Stimulated activated CD4-positive, alpha-beta T cell treated with anti-CD3 and anti-CD28 coated beads, Interleukin-15, amount 100 ng/mL, for 1 hour (primary cell): ENCODE measurements at places on chromosomes 3 and 15.
A peak's percentile ranks its signal among the peaks of the same experiment; 100 is the strongest.

GRCh38 chr3:155629056-155629455 is 115.8 kb downstream of the PLCH1 start:
- no peak for DNase-seq

DNA sequence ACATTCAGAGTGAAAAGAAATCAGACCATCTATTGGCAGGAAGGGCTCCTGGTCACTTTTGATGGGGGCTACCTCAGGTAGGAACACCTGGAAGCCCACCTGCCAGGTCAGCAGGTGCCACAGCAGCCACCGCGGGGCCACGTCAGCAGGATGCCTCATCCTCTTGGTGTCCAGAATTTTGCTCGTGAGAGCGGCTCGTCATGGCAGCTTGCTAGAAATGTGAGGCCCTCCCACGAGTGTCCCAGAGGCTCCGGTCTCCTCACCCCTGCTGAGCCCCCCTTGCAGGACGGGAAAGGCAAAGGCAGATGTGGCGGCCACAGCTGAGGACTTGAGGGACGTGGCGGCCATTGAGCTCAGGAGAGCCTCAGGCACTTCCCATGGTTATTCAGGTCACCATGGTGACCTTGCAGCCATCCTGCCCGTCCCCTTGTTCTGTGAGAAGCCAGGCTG is 129.4 kb downstream of the LRRK1 start:
- no peak for DNase-seq

DNA sequence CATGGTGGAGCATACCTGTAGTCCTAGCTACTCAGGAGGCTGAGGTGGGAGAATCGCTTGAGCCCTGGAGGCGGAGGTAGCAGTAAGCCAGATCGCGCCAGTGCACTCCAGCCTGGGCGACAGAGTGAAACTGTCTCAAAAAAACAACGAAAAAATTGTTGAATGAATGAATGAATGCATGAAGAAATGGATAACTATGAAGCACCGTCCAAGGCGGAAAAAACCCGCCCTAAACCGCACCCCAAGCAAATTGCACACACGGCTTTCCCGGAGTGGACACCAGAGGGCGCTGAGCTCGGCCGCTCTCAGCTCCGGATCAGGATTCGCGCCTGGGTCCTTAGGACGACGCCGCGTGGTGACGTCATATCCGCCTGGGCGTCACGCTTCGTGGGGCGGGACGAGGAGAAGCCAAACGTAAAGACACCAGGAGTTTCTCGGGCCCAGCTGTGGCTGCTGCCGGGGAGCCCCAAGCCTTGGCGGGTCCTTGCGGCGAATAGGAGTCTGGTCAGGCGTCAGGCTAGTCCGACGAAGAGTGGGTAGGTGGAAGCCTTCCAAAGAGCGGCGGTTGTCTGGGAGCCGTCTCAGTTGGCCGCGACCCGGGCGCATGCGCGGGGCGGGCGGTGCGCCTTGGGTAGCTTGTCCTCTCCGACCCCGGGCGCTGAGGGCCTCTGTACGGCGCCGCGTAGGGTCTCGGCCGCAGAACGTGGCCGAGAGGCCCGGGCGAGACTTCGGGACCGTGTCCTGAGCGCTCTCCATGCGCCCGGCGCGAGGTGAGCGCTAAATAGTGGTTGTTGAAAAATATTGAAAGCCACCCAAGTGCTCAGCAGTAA is at the start of the genes HTD2 and RPP14:
Gene HTD2, plus strand, starts transcription at position 639 of the 830 bp plus-strand sequence. CDS start 11,094 bp downstream, outside the sequence.
Gene RPP14, plus strand, starts transcription at position 364 of the 830 bp plus-strand sequence. CDS start 4,085 bp downstream, outside the sequence.
- DNase-seq: peak; percentile 98

- DNase-seq: no peak
Observed at GRCh38 chr3:149751551-149751950, 738 bp downstream of the COMMD2 start.

GRCh38 chr3:13372126-13372525 is 48.0 kb downstream of the NUP210 start:
- no peak for DNase-seq

- DNase-seq: no peak
Observed at GRCh38 chr15:50100486-50100885, 18.5 kb downstream of the ATP8B4 start.

- no peak for DNase-seq
Observed at GRCh38 chr3:120708408-120708807, 26.4 kb upstream of the HGD start.

DNA sequence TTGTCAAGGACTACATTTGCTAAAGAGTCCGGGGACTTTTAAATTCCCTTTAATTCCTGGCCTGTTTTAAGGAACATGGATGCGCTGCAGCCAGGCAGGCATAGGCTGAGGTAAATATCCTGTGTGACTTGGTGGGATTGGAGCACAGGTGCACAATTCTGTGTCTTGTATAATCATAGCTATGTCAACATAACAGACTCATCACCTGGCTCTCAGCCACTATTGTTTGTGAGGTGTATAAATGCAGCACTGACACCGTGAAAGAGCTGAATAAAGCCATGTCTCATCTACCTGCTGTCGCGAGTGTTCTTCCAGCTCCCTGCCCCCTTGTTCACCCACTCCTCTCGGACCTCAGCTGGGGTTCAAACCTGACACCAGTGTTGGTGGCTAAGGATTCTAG is 109.7 kb downstream of the MFSD1 start:
- DNase-seq: no peak

GRCh38 chr3:197151580-197151979 is 122.0 kb upstream of the MELTF start:
- no peak for DNase-seq

GRCh38 chr3:17936736-17937480 is 194.5 kb upstream of the TBC1D5 start:
- no peak for DNase-seq

DNA sequence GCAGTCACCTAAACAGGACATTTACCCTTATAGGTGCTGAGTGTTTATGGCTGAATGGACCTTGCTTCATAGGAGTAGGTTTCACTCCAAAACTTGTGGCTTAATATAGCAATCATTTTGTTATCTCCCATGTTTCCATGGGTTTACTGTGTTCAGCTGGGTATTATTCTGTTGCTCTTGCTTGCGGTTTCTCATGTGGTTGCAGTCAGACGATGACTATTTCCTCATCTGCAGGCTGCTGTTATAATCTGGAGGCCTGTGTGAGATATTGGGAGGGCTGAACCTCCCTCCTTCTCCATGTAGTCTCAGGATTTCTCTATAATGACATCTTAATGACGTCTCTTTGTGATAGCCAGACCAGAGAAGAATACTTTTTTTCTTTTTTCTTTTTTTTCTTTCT is 98.1 kb downstream of the ZPLD1 start:
- no peak for DNase-seq

GRCh38 chr3:109137761-109138160 is 1.2 kb downstream of the C3orf85 start:
- DNase-seq: no peak

- no peak for DNase-seq
Observed at GRCh38 chr3:79418855-79419621, 348.8 kb downstream of the ROBO1 start.

DNA sequence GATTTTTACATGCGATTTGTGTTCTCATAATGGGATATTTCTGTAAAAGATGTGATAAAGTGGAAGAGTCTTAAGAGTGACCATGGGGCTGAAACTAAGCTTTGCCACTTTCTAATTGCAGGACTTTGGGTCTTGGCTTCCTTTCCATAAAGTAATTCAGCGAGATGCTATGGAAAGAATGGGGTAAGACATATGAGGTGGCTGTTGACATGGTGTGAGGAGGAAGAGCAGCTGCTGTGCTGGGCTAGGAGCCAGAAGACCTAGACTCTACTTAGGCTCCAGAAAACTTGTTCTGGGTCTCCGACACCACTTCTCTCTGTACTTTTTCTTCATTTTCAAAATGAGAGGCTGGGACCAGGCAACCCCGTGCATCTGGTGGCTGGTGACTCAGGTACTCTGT is 654.5 kb upstream of the CFAP20DC start:
- DNase-seq: no peak

- no peak for DNase-seq
Observed at GRCh38 chr15:69958496-69959084, 139.1 kb downstream of the TLE3 start.

- DNase-seq: peak; percentile 68
Observed at GRCh38 chr15:78108300-78109084, 16.1 kb downstream of the SH2D7 start.

DNA sequence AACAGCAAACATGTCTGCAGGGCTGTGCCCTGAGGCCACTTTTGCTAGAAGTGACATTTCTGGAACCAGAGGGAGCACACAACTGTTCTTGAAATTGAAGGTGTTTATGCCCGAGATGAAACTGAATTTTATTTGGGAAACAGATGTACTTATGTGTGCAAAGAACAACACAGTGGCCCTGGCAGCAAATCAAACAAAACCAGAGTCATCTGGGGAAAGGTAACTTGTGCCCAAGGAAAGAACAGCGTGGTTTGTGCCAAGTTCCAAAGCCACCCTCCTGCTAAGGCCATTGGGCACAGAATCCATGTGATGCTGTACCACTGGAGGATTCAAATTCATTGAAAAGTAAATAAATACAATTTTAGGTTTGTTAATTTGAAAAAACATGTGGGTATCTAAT is 31.2 kb upstream of the RARRES1 start:
- no peak for DNase-seq

DNA sequence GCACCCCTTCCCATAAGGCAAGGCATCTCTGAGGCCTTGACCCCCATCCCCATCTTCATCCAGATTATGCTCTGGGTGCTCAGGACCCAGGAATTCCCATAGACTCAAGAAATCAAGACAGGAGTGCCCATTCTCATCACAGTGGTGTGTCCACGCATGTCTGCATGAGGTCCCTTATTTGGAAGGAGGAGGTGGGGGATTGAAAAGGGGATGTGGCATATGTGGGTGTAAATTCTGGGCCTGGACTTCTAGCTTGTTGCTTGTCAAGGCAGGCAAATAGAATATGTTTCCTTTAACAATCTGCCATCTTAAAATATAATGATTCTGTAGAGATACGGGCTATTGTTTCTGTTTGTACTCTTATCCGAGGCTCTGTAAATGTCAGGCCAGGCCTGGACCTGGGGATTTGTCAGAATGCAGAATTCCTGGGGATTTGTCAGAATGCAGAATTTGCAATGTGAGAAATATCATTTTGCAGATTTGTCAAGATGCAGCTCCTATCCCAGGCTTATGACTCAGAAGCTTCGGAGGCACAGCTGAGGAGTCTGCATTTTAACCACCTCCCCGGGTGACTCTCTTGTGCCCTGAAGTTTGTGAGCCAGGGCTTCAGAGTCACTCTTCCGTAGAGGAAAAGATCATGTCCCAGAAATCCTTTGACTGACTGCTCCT is 157.8 kb downstream of the SV2B start:
- DNase-seq: no peak

GRCh38 chr15:101276501-101277037 is 716 bp downstream of the SELENOS start:
- no peak for DNase-seq

DNA sequence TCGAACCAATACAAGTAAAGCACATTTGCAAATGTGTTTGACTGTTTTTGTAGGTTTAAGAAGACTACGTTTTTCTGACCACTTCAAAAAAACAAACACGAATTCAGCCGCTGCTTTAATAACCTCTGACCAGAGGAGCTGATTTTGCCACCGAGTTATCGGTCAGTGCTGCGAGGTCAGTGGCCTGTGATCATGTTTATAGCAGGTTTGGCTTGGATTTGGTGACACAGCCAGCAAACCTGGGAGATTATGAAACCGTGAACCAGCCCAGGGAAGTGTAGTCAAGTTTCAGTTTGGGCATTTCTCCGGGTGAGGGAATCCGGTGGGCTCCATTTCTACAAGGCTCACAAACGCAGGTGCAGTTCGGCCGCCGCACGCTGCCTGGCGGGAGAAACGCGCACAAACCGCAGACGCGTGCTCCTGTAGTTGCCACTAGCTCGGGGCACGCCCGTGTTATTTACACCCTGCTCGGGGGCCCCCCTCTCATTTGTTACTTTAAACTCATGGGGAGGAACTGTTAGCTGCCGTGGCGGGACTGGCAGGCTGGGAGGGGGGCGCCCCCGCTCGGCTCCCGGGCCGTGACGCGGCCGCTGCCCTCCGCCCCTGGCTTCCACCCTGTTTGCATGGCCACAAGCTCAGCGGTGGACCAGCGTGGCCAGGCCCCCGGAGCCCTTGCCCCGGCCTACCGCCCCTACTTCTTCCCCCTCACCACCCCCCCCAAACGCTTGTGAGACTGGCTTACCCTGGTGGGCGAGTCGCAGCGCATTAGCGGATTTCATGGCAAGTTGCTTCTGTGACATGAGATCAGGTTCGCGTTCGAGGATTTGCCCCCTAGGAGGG is 13.6 kb upstream of the ONECUT1 start:
- DNase-seq: no peak

- no peak for DNase-seq
Observed at GRCh38 chr3:5072100-5072816, 49.8 kb upstream of the ARL8B start.

- no peak for DNase-seq
Observed at GRCh38 chr3:66302288-66302687, 81.5 kb downstream of the SLC25A26 start.

DNA sequence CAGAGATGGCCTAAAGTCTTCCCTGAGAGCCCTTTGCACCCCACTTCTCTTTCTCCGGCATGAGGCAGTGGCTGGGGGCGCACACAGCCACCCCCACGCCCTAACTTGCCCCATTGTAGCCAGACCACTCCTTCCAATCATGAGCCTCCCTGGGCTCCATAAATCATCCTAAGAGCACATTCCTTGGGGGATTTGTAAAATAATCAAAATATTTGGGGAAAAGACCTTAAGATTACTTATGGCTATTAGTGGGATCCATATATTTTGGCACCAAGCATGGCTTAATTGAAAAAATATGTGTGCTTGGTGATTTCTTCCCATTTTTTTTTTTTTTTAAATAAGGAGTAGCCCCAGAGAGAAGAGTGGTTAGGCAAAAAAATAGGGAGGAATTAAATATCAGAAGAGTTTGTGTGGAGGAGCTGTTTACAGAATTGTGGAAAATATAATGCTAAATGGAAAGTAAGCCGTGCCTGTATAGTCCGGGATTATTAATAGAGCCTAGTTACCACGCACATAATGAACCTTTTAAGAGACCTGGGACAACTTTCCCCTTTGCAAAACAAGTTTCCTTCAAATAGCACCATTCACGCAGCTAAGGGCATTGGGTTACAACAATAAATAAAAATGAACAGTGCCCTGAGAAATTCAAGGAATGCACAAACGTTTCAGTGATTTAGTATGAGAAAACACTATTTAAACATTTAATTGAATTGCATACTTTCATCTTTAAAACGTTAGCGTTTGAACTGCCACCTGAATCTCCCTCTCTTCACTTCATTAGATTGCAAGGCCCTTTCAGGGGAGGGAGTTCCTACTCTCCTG is 46.1 kb downstream of the SMAD6 start:
- DNase-seq: no peak

- DNase-seq: no peak
Observed at GRCh38 chr3:98991393-98991792, 89.9 kb upstream of the DCBLD2 start.

- DNase-seq: no peak
Observed at GRCh38 chr15:70344666-70345065, 246.9 kb upstream of the TLE3 start.

GRCh38 chr3:191321019-191321767 is 8.0 kb upstream of the CCDC50 start:
- DNase-seq: no peak
